ENCODE measurements at places on chromosomes 7 and 10. TPM values are rescaled to one million over a fixed set of nuclear protein-coding genes. Genes with fewer than 3 reads are reported as not detected.

DNA sequence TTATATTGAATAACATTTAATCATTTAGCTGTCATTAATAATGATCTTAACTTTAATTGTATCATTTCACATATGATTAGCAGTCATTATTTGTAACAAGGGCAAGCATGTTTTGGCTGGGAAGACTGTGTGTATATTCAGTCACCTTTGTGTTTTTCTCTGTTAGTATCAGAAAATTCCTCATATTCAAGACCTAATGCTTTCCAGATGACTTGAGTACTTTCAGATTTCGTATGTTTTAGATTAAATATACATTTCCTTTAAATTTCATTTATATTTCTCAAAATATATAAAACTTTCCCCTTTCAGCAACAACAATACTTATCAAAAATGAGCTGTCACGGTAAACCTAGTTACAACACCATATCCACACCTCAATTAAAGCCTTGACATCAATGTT is 6.3 kb upstream of the CACNA2D1 start:
- no peak overlapping the region for H3K4me3 ChIP-seq
- H3K27ac ChIP-seq: no peak overlapping the region
- H3K4me1 ChIP-seq: peaks cover 23% of the 10 kb centered on the region

DNA sequence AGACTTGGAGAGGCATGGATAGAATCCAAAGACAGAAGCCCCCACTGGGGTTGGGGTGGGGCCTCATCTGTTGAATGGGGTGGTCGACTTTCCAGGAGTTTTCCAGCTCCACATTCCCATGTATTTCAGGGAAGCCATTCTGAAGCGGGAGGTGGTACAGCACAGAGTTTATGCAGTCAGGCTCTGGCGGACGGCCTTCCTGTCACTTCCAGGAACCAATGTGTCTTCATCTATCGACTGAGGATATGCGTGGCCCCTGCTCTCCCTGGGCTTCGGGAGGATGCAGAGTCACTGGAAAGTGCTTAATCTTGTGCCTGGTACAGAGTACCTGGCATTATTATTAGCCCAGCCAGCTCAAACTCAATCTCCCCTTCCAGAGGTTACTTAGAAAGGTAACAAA is 26.3 kb downstream of the DOCK1 start:
- H3K36me3 ChIP-seq: peaks cover 31% of the 10 kb centered on the region
- H3K4me1 ChIP-seq: peaks cover 25% of the 10 kb centered on the region
- no peaks in the 10 kb centered on the region for H3K27me3 ChIP-seq
- no peak overlapping the region for H3K27ac ChIP-seq

GRCh38 chr10:124032971-124033886 is 60.2 kb downstream of the CHST15 start:
- no peaks in the 10 kb centered on the region for H3K27me3 ChIP-seq
- no peaks in the 10 kb centered on the region for H3K36me3 ChIP-seq

DNA sequence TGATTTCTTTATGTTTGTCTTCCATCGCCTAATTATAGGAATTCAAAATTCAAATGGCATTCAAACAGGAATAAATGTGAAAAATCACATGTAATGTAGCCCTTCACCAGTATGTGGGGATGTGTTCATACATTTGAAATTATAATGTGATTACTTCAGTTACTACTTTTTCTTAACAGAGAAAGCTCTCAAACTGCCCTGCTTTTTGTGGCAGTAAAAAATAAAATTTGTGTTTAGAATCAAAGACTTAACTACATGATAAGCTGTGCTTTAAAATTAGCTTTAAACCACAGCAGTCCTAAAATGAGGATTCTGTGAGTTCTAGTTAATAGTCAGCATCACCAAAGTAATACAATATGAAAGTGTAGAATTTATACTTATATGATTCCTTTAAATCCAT is 7.8 kb upstream of the HERC4 start:
- no peak overlapping the region for H3K27ac ChIP-seq
- no peak overlapping the region for H3K4me3 ChIP-seq
- no peak for DNase-seq
- no peaks in the 10 kb centered on the region for H3K27me3 ChIP-seq
- H3K4me1 ChIP-seq: peaks cover 23% of the 10 kb centered on the region

DNA sequence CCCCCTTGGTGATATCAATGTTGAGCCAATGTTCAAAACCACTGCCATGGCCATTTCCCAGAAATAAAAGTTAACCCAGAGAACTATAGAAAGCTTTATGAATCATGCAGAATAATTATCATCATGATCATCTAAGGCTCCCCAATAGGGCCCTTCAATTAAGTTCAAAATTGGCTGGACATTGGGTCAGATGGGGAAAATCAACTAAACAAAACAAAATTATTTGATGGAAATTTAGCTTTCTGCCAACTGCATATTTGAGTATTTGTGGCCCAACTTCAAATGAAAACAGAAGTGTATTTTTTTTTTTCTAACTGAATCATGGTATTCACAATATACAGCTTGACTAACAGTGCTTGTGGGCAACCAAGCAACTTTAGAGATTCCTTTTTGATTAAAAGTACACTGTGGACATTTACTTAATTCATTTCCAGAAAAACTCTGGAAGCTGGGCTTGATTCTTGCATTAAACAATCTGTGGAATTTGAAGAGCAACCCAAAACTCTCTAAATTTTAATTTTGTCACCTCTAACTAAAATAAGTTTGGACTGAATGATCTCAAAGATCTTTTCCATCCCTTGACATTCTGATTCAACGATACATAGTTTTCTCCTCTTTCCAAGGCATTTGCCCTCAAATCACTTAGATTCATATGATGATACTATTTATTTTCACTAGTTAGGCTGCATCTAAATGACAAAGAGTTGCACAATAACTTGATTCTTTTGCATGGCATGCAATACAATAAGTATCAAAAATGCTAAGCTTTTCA is 203.2 kb downstream of the AHR start:
- peaks cover 55% of the 10 kb centered on the region for H3K4me1 ChIP-seq

GRCh38 chr10:114043532-114044246 is at the start of gene ADRB1:
Gene ADRB1 (plus strand): TSS chr10:114043866. CDS start chr10:114044133, 267 bp downstream.
- peak; percentile 80 for DNase-seq
- H3K4me3 ChIP-seq: peak within 1 kb of the TSS; percentile 77
- peaks cover 84% of the 10 kb centered on the region for H3K27me3 ChIP-seq
- H3K36me3 ChIP-seq: no peaks in the 10 kb centered on the region
- H3K27ac ChIP-seq: no peak within 1 kb of the TSS

DNA sequence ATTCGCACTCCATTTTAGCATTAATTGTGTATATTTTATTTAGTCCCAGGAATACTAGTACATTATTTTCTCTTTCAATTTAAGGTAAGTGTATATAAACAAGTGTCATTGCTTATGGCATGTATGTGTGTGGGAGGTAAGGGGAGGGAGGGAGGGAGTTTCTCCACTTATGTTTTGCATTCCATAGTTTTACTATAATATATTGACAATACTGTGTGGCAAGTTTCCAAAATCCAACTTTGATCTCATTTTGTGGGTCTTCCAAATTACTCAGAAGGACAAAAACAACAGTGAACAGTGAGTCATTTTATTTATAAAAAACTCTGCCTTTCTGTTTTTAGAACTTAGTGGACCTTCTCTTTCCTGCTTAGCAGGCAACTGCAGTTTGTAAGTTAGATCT is 102.3 kb upstream of the SEMA3E start:
- peaks cover 33% of the 10 kb centered on the region for H3K36me3 ChIP-seq
- DNase-seq: no peak
- H3K4me1 ChIP-seq: no peaks in the 10 kb centered on the region

DNA sequence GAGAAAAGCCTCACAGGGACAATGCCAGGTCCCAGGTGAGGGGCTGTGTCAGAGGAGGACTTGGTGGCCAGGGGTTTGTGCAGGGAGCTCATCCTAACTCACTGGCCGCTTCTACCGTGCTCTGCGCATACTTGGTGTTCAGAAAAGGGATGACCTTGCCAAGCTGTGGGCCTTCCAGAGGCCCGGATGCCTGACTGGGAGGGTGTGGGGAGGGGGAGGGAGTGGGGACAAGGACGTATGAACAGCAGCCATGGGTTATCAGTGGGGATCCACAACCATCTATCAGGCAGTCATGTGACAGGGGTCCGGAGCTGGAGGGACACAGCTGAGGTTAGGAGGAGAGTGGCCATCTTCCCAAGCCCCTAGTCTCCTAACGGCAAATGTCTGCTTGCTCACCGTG is 6.2 kb downstream of the SFXN4 start:
- H3K36me3 ChIP-seq: peaks cover 32% of the 10 kb centered on the region
- no peaks in the 10 kb centered on the region for H3K27me3 ChIP-seq
- H3K4me1 ChIP-seq: peaks cover under 1% of the 10 kb centered on the region
- H3K4me3 ChIP-seq: no peak overlapping the region
- no peak overlapping the region for H3K27ac ChIP-seq
- no peak for DNase-seq

The LRMDA gene
- 0.48 TPM for total RNA-seq

The EGR2 gene
- 1.6 TPM for total RNA-seq

The GPER1 gene
- total RNA-seq: 0.28 TPM
